NCI-H1105 treated with DMSO at 0.1 percent for 48 hours (cell line): ENCODE measurements at places on chromosomes 13 and 19.

DNA sequence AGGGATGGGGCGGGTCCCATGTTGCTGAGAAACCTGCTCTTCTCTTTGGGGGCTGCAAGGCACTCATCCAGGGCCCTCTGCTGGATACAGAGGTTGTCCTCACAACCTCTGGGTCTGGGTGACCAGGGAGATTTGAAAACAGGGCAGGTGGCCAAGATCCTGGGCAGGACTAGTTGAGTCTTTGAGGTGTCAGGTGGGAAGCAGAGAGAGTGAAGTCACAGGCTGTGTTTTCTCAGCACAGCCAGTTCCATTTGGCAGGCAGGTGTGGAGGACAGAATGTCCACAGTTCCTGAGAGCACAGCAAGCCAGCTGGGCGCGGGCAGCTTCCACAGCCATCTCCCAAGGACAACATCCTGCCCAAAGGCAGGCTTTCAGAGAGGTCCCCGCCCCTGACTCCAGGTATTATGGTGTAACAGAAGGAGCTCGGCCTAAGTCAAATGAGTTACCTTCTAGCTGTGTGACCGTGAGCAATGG lies 118.8 kb downstream of the NUFIP1 start:
- DNase-seq, result no peak

- DNase-seq, result no peak
Observed at GRCh38 chr19:35033067-35034004, 3.1 kb downstream of the SCN1B start.

GRCh38 chr19:35609851-35610353 lies 2.6 kb upstream of the HAUS5 start:
- DNase-seq, result no peak

GRCh38 chr13:110311443-110312338 lies 4.6 kb downstream of the COL4A2 start:
- DNase-seq, result no peak

DNA sequence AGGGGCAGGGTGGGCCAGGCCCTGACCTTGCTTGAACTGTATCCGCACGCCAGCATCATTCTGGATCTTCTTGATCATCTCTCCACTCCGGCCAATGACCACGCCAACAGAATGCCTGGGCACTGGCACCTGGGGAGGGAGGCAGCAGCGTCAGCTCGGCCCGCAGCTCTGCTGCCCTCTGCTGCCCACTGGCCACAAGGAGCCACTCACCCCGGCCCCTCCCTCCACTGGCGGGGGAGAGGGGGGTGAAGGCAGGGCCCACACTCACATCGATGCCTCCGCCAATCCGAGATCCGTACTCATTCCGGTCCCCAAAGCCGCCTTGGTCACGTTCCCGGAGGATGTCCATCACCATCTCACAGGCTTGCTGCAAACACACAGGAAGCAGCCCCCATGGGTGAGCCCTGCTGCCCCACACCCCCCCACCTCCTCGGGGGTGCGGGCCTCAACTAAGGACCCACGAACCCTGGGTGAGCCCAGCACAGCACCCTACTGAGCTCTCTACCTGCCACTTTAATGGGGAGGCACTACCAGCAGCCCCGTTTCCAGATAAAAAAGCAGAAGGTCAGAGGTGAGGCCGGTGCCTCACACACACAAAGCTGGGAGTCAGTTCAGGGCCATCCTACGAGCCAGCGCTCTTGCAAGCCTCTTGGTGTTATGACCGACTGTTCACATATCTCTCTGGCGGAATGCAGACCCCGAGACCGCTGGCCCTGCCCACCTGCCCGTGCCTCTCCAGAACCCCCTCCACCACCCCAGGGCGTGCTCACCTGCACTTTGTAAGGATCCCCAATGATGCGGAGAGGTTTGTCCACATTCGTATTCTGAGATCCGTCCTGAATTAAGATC lies 6.7 kb downstream of the KHSRP start:
- no peak for DNase-seq
